ENCODE measurements at places on chromosomes 11 and 22.

- peak; percentile 14 for DNase-seq
Measured at GRCh38 chr22:50085211-50085972, at the start of gene MLC1. MLC1 (minus strand) TSS chr22:50085426; CDS start chr22:50084902, 524 bp downstream.

DNA sequence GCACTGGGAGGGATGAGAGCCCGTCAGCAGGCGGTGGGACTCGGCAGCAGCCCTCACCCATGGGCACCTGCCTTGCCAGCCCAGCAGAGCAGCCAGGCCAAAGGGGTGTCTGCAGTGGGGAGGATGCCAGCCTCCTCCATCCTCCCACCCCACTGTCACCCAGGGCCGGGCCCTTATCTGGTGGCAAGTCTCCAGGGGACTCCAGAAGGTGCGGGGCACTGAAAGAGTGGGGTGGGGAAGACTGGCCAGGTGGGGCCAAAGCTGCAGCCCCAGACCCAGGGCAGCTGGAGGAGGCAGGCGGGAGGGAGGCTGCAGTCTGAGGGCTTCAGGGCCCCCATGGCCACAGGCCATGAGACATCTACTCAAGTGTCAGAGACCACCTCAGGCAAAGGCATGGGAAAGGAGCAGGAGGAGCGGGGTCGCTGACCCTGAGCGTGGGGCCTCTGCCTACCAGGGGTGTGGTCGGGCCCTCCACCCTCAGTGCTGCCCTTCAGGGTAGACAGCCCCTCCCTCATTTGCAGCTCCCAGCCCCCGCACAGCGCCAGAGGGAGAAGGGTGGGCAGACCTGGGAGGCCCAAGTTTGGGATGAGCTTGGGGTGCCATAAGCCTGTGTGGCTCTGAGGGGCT, 3.5 kb downstream of the DGCR6L start:
- DNase-seq: no peak

DNA sequence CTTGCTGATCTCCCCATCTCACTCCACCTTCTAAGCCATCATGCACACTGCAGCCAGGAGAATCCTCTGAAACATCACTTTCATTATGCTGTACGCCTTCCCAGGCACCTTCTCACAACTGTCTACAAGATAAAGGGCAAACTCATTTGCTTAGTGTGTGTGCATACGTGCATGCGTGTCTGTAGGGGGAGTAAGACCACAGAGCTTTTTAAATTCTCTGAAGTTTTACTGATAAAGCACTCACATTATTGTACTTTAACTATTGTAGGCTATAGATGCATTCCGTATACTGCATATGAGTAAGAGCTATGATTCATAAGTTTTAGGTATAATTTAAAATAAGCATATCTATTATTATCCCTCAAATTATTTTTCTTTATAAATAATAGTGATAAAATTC, 15.3 kb upstream of the ANKK1 start:
- DNase-seq: peak; percentile 9

- DNase-seq: peak; percentile 66
Measured at GRCh38 chr11:57345555-57346211, 7.5 kb downstream of the P2RX3 start.

- no peak for DNase-seq
Measured at GRCh38 chr22:46538814-46539160, 1.4 kb upstream of the CELSR1 start.

- no peak for DNase-seq
Measured at GRCh38 chr11:83051760-83052671, 19.7 kb downstream of the RAB30 start.

GRCh38 chr11:93133488-93134109, 64.2 kb downstream of the SLC36A4 start:
- no peak for DNase-seq

GRCh38 chr11:396948-397548, 3.0 kb downstream of the PKP3 start:
- no peak for DNase-seq

- no peak for DNase-seq
Measured at GRCh38 chr11:43797337-43797736, 83.3 kb upstream of the ALKBH3 start.

DNA sequence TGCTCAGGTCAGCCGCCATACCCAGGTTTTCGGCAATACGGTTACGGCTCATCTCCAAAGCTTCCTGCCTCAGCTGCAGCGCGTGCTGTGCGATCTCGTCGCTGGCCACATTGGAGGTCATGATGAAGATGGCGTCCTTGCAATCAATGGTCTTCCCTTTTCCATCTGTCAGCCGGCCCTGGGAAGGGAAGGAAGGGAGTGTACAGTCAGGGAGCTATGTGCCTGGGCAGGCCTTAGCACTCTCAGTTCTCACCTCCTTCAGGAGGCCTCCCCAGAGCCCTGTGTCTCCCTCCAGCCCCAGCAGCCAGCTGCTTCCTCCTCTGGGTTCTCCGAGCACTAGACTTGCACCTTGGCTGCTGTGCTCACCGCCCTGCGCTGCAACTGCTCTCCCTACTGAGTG, 51.5 kb upstream of the PHOX2A start:
- no peak for DNase-seq

- no peak for DNase-seq
Measured at GRCh38 chr22:30513462-30513861, 8.0 kb upstream of the SEC14L4 start.

DNA sequence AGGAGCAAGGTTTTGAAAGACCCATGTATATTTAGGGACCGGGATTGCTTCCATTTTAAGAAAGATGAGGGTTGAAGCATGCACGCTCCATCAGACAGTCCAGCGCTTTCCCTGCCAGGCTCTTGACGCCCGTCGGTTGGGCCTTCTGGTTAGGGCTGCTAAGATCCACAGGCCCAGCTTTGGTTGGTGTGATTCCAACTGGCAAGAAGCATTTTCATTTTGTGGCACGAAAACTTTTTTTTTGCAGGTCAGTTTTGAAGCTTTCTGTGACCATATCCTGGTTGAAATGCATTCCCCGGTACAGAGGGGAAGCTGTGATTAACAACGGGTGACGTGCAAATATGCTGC, 34.3 kb upstream of the MPPED1 start:
- no peak for DNase-seq

GRCh38 chr11:15198284-15198683, 83.6 kb downstream of the INSC start:
- DNase-seq: no peak

GRCh38 chr22:46057246-46058090, 80.5 kb upstream of the WNT7B start:
- DNase-seq: no peak

GRCh38 chr11:118602331-118602730, 5.1 kb upstream of the PHLDB1 start:
- DNase-seq: no peak

DNA sequence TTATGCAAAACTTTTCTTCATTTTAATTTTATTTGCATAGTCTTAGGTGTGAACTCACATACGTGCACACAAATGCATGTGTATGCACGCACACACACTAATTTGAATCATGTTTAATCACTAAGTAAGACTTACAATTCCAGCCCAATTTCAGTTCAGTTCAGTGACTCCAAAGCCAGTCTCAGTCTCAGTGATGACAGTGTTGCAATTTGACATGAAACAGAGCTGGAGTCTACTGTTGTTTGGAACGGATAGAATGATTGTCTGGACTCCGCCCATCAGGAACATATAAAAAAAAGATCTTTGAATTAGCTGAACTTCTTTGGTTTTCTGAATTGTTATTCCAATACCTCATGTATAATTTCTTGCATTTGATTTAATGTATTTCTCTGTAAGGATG, 14.9 kb upstream of the OR51S1 start:
- DNase-seq: no peak

DNA sequence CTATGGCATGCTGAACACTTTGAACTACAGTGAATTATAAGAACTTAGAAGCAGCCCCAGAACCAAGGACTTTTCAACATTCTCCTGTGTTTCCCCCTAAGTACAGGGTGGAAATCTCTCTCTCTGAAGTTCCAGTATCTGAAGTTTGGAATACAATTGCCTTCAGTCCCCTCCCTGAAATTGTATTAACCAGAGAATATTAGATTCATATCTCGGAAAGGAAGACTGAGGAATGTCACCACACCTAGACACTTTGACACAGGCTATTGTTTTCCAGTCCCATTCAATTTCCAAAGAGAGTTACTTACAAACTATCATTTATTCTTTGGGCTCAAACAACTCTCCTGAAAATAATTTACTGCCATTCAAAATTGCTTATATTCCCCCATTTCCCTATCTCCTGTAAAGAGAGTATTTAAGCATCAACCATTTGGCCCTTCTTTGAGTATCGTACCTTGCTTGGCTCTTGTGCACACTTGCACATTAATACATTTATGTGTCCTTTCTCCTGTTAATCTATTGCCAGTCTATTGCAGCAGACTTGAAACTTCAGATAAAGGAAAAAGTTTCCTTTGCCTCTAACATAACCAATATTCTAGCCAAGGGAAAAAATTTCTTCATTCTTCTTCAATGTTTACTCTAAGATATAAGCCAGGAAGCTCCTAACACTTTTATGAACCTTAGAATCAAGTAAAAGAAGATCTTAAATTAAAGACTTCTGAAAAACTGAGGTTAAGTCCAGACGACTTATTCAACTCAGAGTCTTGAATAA, 402.4 kb upstream of the DDI1 start:
- no peak for DNase-seq

GRCh38 chr11:12087075-12088004, 23.1 kb upstream of the MICAL2 start:
- peak; percentile 71 for DNase-seq

GRCh38 chr11:113567097-113567496, 91.9 kb upstream of the DRD2 start:
- DNase-seq: no peak

DNA sequence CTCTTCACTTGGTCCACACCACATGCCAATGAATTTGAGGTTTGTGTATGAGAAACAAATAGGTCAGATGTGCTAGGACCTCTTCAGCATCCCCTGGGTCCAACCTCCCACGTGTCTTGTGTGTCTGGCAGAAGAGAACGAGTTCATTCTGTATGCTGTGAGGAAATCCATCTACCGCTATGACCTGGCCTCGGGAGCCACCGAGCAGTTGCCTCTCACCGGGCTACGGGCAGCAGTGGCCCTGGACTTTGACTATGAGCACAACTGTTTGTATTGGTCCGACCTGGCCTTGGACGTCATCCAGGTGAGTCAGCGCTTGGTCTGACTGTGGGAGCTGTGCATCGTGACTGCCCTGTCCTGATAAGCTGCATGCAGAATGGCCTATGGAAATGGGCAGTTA, 101.0 kb upstream of the SORL1-AS1 start:
- no peak for DNase-seq

DNA sequence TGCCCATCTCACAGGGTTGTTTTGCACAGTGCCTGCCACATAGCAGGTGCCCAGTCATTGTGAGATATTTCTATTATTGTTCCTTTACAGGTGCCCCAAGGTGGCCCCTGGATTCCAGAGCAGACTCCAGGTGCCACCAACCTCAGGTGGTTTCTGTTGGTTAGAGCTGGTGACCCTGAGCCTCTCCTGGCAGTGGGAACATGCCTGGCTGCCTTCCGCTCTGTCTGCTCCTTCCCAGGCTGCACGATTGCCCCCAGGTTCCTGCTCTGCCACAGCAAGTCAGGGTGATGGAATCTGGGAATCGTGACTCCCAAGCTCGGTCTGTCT, 12.6 kb upstream of the OMP start:
- DNase-seq: no peak

GRCh38 chr11:128544471-128545051, 42.8 kb downstream of the ETS1 start:
- DNase-seq: peak; percentile 64

DNA sequence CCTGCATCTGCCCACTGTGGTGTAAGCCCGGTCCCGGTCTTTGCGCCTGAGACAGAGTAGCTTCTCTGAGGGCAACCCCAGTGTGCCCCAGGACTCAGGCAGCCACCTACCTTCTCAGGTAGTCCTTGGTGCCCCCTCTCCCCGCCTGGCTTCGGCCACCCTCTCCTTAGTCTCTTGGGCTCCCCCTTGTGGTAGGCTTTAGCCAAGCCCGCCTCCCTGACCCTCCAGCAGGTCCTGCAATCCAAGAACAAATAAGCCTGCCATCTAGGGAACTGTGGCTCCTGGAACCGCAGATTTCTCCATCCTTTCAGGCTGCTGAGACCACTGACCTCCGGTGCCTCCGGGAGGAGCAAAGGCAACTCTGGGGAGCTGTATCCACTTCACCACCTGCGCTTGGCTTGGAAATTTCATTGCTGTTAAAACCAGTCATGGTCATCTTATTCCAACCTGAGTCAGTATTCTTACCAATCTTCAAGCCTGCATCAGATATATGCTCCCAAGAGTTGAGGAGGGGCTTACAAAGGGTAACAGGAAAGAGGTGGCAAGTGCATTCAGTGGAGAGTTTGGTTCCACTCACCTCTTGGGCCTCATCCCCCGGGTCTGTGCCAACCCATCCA, 52.8 kb upstream of the TENM4 start:
- peak; percentile 12 for DNase-seq

DNA sequence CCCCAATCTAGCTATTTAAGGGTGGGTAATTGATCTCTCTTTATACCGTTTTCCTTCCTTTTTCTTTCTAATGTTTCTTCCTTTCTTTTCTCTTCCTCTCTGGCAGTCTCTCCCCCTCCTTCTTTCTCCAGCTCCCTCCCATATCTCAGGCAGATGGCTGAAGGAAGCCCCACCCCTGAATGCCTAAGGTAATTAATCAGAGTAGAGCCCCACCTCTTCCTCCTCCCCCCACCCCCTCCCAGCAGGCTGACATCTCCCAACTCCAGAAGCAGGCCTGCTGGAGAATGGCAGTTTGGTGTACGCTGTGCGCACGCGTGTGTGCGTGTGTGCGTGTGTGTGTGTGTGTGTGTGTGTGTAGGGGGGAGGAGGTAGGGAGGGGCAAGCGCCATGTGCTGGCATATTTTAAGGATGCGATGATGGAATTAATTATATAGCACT, 122.6 kb downstream of the APOL5 start:
- DNase-seq: no peak

GRCh38 chr11:99920956-99921355, 766.1 kb upstream of the ARHGAP42 start:
- DNase-seq: no peak

- peak; percentile 56 for DNase-seq
Measured at GRCh38 chr11:126307706-126308105, 3.8 kb downstream of the DCPS start.

- no peak for DNase-seq
Measured at GRCh38 chr11:47414685-47415070, 6.3 kb downstream of the SLC39A13 start.

GRCh38 chr11:61413496-61413895, 16.3 kb downstream of the CPSF7 start:
- no peak for DNase-seq

GRCh38 chr11:62614275-62614674, 1.2 kb downstream of the ROM1 start:
- no peak for DNase-seq

- peak; percentile 88 for DNase-seq
Measured at GRCh38 chr11:122696662-122697061, 41.1 kb downstream of the UBASH3B start.

DNA sequence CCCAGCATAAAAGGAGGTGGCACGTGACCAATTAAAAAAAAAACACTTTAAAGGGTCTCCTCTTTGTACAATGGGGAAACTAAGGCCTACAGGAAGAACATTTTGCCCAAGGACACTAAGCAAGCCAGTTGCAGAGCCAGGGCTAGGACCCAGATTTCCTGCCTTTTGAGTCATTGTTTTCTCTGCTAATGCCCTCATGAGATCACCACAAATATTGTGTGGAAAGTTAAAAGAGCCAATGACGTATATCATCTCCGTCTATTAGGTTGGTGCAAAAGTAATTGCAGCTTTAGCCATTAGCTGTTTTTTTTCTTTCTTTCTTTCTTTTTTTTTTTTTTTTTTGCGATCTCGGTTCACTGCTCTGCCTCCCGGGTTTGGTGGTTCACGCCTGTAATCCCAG, 24.1 kb upstream of the LRRC32 start:
- no peak for DNase-seq

All from Jurkat, Clone E6-1 (cell line).